Activated T-cell treated with anti-CD3 and anti-CD28 coated beads for 24 hours (primary cell): ENCODE measurements at places on chromosomes 2 and 18.

DNA sequence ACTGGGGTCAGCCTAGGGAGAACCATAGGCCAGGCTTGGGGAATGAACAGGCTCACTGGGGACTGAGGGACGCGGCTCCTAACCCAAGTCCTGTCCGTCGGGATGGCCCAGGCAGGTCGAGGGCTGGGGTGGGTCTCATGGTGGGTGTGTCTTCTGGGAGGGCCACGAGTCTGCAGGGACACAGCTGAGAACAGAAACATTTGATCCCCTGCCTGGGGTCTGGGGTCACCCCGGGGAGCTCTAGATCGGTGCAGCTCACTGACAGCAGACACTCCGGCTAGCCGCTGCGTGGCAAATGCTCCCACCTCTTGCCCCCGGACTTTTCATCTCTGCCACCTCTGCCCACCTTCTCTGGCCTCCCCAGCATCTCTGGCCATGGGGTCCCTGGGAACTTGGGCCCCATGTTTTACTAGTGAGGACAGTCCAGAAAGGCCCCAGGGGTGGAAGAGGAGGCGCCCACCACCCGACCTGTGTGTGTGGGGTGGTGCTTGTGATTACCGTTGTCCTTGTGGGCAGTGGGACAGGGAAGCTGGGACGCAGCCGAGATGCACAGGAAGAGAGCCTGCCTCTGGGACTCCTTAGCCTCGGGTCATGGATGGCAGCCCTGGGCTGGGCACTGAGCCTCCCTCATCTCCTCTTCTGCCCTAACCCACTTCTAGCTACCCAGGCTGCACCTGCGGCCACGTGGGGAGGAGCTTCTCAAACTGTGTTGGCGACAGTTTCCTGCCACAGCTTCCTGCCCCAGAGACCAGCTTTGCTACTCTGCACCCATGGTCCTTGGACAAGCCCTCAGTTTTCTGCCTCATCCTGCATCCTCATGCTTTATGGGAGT is 4.9 kb downstream of the ZAP70 start:
- DNase-seq = peak; percentile 65

DNA sequence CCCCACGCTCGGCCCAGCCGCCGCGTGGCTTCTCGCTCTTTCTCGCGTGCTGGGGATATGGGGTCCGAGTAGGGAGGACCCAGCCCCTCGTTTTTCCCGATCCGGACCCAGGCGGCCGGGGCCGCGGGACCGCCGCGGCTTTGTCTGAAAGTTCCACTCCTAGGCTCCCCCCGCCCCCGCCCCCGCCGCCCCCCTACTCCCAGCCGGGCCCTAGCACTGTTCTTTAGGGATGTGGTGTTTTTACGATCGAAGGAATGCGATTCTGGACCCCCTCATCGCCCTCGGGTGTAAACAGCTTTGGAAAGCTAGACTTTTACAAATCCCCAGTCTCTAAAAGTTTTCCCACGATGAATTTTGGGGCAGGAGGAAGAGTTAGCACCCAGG is 819 bp downstream of the TGIF1 start:
- DNase-seq = no peak

DNA sequence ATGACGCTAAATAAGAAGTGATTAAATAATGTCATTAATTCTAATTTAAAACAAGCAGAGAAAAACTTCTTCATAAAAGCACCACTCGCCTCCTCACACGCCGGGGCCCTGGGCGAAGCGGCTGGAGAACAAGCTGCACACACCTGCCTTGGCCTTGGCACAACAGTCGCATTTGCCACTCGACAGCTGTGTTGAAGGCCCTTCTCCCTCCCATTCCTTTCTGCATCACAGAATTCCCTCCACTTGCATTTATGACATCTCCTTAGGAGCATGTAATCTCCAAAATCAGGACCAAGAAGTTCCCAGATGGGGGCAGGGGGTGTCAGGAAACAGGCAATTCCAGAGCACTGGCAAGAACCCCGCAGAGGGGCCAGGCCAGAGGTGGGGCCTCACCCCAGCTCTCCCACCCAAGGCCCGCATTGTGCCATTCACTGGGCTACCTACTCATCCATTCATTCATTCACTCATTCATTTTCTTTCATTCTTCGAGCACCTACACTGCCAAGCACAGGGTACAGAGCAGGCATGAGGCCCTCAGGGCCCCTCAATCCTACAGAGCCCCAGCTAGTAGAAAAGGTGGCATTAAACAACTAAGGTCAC is 6.4 kb downstream of the HDAC4 start:
- DNase-seq = no peak

DNA sequence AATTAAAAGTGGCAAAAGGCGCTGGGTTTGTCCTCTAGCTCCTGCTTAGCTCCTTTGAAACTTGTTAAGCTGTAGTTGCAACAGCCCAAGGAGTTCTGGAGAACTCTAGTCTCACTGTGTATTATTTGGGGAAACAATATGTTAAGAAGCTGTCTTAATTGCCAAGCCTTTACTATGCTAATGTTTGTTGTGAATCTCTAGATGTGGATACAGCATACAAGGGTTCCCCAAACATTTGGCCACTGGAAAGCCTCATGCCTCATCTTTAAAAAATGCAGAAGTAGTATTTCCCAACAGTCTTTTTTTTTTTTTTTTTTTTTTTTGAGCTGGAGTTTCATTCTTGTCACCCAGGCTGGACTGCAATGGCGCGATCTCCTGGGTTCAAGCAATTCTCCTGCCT is 236.7 kb downstream of the PRKCE start:
- DNase-seq = no peak

DNA sequence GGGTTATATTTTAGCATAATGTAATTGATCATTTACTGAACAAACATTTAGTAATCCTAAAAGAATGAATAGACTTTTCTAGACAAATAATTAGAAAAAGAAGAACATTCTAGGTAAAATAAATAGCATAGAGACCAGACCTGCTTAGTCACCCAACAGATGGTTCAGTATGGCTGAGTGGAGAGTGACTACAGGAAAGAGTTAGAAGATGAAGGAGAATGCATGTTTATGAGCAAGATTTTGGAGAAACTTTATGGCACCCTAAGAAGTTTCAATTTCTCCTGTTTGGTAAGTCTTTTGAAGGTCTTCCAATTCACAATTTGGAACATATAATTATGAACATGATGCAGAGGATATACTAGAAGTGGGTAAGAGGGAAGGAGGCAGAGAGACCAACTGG is 32.9 kb downstream of the FAP start:
- no peak for DNase-seq

DNA sequence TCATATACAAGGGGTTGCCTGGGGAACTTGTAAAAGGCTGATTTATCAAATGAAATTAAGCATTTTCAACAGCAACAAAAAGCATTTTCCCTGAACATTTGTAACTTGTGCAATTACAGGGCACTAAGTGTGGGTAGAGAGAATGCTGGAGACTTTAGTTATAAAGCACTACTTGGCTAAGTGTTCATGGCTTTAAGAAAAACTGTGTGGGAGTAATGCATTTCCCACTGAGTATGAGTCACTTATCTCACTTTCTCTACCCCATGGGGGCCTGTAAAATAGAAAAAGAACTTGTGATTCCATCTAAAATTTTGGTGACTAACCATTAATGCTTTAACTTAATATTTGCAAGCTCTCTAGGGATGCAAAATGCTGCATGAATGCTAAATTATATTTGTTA is 193.4 kb downstream of the CCDC102B start:
- DNase-seq = no peak

DNA sequence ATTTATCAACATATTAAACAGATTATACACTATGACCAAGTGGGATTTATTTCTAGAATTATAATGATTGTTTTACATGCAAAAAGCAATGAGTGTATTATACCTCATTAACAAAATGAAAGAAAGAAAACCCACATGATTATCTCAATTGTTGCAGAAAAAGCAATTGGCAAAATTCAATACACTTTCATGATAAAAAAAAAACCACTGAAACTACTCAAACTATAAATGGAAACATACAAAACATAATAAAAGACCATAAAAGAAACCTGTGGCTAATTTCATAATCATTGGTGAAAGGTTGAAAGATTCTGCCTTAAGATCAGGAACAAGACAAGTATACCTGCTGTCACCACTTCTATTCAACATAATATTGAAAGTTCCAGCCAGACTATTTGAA is 325.9 kb downstream of the AKAIN1 start:
- DNase-seq = no peak

DNA sequence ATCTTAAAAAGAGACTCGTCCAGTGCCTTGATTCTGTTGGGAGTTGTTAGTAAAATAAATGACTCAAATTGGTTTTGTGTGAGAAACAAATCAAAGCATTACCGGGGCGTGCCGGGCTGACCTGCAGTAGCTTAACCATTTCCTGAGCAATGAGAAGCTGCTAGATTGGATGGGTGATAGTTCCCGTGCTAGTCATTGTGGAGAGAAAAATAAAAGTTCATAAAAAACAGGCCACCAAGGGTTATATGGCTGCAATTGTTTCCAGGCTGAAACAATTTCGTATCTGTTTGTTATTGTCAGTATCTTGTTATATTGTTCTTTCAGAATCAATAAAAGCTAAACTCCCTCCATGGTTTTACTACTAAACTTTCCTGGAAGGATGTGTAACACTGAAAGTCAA is 314.4 kb downstream of the MTX2 start:
- DNase-seq = no peak
